ENCODE measurements at places on chromosomes 4 and X.

GRCh38 chr4:78776079-78776728, at the start of gene BMP2K:
TSS of gene BMP2K (plus strand) at chr4:78776350. CDS start at chr4:78776544, 194 bp downstream.
- peak; percentile 85 for DNase-seq

DNA sequence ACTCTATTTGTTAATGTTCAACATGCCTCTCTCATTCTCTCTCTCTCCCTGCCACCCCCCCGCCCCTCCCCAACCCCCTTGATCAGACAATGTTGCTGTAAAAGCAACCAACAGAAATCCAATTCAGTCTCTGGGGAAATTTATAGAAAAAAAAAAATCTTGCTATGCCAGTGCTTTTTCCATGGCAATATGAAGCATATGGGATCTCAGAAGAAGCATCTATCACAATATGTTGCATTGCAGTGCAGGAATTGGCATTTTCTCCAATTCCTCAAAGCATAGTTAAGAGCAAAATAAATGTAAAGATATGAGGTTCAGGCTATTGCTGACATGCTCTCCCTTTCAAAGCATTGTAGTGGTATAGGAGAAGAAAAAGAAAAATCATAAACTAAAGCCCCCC, 90.9 kb upstream of the LDB2 start:
- no peak for DNase-seq

DNA sequence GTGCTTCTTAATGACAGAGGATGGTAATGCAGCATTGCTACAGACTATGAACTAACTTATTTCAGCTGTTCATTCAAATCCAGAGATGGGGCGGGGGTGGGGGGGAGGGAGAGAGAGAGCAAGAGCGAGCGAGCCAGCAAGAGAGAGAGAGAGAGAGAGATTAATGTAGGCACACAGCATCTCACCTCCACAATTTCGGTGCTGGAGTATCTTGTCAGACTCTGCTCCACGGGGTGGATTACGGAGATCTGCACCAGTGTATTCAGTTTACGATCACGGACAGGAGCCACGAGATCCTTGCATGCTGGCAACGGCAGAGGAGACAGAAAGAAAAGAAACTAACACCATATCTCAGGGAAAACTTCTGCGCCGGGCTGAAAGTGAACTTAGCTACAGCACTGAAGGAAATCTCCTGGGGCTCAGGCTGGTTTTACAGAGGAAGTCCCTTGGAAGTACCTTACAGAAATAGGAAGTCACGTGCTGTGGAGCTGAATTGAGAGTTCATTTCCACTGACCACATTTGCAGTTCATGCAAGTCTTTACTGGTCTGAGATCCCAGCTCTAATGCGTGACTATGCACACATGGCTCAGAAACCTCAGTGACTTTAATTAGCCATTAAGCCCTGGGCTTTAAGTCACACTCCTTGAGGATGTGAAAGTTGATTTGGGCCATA, 440.9 kb downstream of the INPP4B start:
- peak; percentile 37 for DNase-seq

- no peak for DNase-seq
Observed at GRCh38 chr4:182724414-182724813, 192.8 kb downstream of the DCTD start.

GRCh38 chrX:100584611-100585010, at the start of gene TNMD:
TSS of gene TNMD (plus strand) at chrX:100584936. CDS start at chrX:100585019, 83 bp downstream.
- DNase-seq = no peak

DNA sequence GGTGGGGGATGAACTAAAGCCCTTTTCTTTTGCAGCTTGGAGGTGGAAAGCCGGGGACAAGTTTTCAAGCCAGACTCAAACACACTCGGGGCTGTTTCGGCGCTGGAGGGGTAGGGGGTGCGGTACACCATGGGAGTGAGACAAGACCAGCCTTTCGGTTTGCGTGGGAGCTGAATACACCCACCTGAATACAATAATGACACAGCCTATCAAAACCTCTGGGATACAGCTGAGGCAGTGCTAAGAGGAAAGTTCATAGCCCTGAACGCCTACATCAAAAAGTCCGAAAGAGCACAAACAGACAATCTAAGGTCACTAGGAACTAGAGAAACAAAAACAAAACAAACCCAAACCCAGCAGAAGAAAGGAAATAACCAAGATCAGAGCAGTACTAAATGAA, 163.3 kb downstream of the ATRX start:
- no peak for DNase-seq

- DNase-seq = peak; percentile 33
Observed at GRCh38 chrX:134625315-134625718, 33.0 kb downstream of the PLAC1 start.

DNA sequence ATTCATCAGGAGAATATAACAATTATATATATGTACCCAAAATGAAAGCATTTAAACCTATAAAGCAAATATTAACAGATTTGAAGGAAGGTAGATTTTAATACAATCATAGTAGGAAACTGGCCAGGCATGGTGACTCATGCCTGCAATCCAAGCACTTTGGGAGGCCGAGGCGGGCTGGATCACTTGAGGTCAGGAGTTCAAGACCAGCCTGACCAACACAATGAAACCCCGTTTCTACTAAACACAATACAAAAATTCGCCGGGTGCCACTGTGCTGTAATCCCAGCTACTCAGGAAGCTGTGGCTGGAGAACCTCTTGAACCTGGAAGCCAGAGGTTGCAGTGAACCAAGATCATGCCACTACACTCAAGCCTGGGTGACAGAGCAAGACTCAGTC, 118.3 kb downstream of the KCNIP4 start:
- no peak for DNase-seq

DNA sequence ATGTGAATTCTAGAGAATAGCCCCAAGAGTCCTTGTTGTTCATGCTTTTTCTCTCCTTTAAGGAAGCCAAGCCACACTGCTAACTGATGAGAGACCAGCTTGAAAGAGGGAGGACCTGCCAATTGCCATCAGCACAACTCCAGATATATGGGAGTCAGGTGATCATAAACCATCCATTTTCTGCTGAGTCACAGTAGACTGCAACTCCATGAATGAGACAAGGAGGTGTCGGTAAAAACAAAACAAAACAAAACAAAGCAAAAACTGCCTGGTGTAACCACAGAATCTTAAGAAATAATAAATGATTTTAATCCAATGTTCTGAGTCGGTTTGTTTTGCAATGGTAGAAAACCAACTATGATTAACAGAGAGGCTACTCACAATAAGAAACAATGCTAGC, 837.3 kb downstream of the PCDH7 start:
- DNase-seq = no peak

- DNase-seq = no peak
Observed at GRCh38 chrX:68830419-68831404, 1.9 kb downstream of the EFNB1 start.

DNA sequence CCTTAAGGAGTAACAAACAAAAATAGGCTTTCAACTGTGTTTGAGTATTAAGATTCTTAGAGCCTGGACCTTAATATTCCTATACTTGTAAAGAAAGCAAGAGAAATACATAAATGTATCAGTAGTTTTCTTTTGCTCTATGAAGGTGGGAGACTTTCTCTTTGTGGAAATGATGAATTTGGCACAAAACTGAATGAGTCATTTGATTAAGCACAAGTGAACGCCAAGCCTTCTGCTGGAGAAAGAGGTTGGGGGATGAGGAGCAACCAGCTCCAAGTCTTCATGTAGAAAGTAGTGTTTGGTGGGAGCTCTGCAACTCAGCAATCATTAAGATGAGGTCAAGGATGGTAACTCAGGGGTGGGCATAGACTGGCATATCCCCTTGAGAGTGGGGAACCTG, 49.6 kb downstream of the MEPE start:
- no peak for DNase-seq

GRCh38 chrX:55801811-55802210, 84.3 kb downstream of the RRAGB start:
- DNase-seq = no peak

GRCh38 chrX:36950495-36951253, 57.5 kb upstream of the FAM47C start:
- DNase-seq = no peak

DNA sequence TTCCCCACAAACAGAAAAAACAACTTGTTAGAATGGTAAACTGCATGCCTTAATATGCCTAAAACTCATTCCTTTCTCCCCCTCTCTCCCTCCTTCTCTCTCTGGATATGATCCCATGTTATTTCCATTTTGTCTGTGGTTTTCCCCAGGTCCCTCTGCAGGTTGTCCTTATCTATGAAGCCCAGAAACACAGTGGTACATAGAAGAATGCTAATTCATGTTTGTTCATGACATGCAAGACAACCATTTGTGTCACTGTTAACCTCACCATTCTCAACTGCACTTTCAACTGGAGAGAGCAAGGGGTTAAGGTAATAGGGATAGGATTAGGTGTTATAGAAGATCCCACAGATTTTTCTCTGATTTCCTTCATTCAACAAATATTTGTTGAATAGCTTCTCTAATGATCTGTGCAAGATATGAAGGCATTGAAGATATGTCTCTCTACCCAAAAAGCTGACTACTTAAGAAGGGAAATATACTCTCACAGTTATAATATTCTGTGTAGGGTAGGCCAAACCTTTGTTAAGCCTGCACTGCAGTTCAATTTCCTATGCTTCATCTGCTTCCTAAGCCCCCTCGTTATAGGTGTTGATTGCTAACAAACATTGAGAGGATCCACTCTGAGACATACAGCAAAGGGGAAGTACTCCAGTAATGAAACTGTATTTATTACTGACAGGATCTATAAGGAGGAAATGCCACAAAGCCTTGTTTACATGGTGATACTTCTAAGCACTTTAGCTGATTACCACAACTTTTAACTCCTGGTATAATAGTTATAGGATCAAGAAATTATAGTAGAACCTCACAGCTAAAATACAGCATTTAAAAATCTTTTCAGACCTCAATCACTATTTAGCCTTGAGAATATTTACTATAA, 96.1 kb downstream of the FRYL start:
- no peak for DNase-seq

DNA sequence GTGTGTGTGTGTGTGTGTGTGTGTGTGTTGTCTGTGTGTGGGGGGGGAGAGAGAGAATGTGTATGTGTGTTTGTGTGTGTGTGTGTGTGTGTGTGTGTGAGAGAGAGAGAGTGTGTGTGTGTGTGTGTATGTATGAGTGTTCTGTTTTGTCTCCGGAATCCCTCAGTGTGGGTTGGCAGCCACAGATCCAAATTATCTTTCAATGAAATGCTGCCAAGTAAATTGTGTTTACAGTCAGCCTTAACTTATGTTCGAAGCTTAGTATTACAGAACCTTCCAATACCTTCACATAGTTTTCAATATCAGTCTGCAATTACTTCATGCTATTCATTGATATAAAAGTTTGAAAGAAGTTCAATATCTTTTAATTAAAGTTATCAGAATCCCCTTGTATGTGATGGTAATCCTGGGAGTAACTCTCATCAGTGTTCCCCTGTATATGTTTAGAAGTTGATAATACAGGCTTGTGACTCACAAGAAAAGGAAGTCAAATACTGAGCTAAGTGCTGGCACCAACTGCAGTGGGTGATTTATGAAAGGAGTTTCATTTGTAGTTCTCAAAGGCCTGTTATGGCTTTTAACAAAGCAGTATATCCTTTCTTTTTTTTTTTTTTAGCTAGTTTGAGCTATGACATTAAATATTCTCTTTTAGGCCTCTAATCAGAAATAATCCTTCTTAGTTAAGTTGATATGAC, 51.6 kb upstream of the HTR2C start:
- DNase-seq = no peak

DNA sequence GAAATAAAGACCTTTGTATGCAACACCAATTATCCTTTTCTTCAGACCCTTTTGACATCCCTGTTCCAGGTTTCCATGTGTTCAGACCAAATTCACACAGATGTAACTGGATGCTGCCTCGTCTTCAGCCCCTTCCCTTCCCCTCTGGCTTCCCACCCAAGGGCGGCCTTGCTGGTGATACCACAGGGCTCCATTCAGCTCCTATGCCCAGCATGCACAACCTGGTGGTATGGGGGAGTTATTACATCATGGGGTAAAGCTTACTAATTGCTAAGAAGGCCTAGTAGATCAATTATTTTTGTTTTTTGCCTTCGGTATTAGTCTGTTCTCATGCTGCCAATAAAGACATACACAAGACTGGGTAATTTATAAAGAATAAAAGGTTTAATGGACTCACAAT, 317.0 kb upstream of the CXXC4 start:
- DNase-seq = no peak

DNA sequence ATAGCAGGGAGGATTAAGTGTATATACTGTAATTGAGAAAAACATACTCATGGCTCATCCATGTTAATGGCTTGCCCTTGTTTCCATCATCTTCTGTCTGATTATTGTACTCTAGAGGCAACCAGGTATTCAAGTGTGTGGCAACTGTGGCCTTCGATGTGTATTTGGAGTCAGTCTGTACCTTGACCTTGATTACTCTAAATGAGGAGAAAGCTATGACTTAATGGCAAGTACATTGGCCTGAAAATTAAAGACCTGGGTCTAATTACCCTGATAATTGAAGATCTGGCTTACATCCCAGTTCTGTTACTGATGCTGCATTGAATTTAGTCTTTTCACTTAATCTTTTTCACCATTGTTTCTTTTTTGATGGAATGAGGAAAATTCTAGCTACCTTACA, 409.2 kb downstream of the CCSER1 start:
- DNase-seq = no peak

DNA sequence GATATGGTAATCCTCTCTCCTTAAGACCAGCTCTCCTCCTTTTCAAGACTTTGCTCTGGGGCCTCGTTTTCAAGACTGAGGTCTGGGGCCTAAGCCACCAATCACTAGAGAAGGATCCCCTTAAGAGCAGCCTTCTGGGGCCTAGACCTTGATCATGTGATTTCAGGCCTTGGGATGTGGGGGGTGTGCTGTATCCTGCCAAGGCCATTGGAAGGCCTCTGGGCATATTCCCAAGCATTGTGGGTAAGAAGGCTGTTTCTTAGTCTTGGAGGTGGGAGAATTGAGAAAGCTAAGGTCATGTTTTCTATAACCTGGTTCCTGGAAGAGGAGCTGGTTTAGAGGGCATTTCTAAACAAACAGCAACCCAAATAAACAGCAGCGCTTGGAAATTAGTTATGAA, 12.1 kb downstream of the TMEM164 start:
- peak; percentile 24 for DNase-seq

DNA sequence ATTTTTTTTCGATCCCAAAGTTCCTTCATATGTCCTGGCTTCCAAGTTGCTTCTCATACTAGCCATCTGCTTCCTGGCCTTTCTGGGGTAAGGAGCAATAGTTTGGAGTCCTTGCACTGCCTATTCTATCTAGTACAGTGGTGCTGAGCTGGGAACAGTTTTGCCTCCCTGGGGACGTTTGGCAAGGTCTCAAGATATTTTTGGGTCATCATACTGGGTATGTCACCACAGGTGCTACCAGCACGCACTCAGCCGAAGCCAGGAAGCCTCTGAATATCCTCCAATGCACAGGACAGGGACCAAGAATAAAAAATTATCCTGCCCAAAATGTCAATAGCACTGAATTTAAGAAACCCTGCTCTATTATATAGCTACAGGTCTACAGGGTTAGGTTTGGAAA, 35.4 kb upstream of the TMSB15B start:
- DNase-seq = no peak

DNA sequence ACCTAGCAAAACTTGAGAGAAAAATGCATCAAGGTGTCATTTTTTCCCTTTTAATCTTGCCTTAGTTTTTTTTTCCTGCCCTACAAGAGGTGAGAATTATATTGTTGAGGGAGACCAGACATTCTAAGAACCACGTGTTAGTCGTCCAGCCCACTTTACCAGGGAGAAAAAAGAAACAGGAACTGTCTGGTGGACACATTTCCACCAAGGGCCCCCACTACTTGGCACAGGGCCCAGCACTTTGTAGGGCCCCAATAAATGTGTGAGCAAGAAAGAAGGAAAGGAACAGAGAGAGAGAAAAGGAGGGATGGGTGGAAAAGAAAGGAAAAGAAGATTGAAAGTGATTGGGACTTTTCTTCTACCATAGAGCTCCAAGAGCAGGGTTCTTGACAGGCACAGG, 3.9 kb upstream of the EGFL6 start:
- no peak for DNase-seq

- no peak for DNase-seq
Observed at GRCh38 chr4:89249716-89250361, 57.8 kb downstream of the GPRIN3 start.

Measured in left cardiac atrium (tissue), 4 donors.